CD4-positive, CD25-positive, alpha-beta regulatory T cell (primary cell): ENCODE measurements at places on chromosomes 1 and 21. TPM values are rescaled to one million over a fixed set of nuclear protein-coding genes. Genes with fewer than 3 reads are reported as not detected.

The DYNLT5 gene
- total RNA-seq: not detected

The LAX1 gene
- 53.0 TPM for total RNA-seq

The ACTL8 gene
- total RNA-seq: not detected

The KDM5B gene
- total RNA-seq: 77.7 TPM

- DNase-seq: no peak
Observed at GRCh38 chr21:42853621-42854020, 25.7 kb downstream of the WDR4 start.

- no peak for DNase-seq
Observed at GRCh38 chr1:11960715-11961114, 19.5 kb upstream of the MFN2 start.

DNA sequence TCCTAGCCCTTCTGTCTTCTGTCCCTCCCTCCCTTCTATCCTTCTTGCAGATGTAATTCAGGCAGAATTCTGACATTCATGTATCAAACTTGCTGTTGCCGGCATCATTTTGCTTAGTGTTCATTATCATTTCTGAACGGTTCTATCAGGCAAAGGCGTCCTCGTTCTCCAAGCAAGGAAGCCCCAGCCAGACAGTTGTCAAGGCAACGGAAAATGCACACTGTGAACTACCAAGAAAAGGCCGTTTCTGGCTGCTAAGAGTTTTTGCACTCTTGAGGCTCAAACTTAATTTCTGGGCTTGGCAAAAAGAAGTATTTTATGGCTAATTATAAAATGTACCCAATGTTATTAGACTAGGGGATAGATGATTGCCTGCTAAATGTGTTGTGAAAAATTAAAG is 164.7 kb upstream of the KCNJ15 start:
- no peak for DNase-seq

DNA sequence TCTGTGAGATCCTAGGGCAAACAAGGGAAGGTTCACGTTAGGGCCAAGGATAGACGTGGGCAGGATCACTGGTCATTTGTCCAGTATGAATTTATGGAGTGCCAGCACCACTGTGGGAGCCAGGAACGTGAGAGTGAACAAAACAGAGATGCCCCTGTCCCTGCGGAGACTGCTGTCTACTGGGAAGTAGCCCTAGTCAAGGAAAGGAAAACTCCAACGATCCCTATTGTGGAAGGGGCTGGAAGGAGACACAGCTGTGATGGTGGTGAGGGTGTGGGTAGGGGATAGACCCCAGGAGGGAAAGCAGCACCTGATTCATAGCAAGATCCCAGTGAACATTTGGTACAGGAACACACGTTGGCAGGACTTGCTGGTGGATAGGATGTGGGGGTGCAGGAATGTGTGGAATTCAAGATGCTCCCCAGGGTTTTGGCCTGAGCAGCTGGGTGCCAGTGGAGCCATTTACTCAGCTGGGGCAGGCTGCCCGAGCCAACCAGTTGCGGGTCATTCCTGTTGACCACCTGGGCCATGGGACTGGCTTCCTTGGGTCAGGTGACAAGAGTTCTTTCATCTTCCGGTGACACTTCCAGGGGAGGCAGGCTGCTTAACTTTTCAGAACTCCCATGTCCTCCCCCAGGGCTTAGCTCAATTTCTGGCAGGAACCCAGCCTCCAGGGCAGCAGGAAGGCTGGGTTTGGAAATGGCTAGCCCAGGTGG is 1.2 kb upstream of the ATP13A2 start:
- DNase-seq: no peak

DNA sequence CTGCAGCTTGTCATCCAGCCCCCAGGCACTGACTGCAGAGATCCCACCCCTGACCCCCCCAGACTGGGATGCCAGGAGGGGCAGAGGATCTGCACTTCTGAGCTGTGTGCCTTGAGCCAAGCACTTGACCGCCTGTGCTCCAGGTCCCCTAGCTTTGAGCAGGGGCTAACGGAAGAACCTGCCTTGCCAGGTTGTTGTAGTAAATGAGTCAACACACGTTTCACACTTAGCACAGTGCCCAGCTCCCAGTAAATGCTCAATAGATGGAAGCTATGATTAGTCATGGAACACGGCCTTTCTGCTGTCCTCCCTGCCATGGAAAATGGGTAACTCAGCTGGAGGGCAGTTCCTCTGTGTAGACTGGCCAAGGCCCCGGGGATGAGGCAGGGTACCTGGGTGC is 24.1 kb downstream of the IFFO2 start:
- no peak for DNase-seq
